ENCODE measurements at places on chromosomes 11 and 22.

- no peak for DNase-seq
Measured at GRCh38 chr11:85913513-85913912, 58.3 kb downstream of the CCDC83 start.

GRCh38 chr11:64791781-64792291 lies 11.2 kb downstream of the MAP4K2 start:
- DNase-seq: no peak

- no peak for DNase-seq
Measured at GRCh38 chr11:57624864-57625263, 24.8 kb downstream of the YPEL4 start.

GRCh38 chr22:42948294-42948693 lies 66.7 kb downstream of the PACSIN2 start:
- no peak for DNase-seq

- DNase-seq: no peak
Measured at GRCh38 chr22:36430863-36431262, 43.1 kb upstream of the MYH9 start.

DNA sequence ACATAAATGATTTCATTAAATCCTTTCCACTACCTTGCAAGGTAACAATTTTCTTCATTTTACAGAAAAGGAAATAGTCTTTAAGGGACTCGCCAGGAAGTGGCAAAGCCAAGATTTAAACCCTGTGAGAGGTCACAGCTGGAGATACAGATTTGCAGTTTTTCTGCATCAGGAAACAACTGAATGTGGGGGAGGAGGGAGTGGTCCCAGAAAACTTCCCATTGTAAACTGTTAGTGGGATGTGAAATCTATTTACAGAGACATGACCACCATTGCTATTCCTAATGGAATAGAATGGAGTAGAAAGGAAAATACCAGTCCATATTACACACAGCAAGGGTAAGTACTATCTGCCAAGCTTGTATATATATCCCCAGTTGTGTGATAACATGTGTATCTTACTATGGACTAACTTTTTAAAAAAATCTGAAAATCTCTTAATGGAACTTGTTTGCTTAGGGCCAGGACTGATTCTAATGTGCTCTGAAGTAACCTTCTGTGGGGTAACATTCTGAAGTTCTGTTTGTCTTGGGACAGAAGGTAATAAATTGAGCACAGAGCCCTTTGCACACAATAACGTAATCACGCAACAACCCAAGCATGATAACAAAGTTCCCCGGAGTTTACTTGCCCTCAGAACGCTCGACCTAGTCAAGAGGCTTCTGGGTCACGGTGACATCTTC lies 10.9 kb upstream of the TSKU start:
- no peak for DNase-seq

GRCh38 chr11:19508165-19508564 lies 204.5 kb upstream of the NAV2 start:
- no peak for DNase-seq

GRCh38 chr11:66287889-66288670 lies 863 bp downstream of the YIF1A start:
- DNase-seq: peak; percentile 22

GRCh38 chr11:12517741-12518140 lies 140.4 kb downstream of the PARVA start:
- DNase-seq: no peak

DNA sequence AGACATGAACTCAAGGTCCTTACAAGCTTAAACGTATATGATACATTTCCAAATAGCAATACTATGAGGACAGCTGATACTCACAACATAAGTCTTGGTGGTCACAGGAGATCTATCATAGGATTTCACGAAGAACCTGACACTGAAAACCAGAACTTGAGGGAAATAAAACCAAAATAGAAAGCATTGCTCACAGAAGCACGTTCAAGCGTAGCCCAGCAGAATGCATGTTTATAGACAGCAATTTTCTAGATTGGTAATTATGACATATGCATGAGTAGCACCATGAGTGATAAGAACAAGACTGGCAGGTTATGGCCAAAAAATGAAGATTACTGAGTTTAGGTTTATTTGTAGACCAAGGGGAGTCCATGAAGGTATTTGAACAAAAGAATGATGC lies 243.5 kb downstream of the ETS1 start:
- no peak for DNase-seq

- no peak for DNase-seq
Measured at GRCh38 chr11:96960926-96961325, 571.1 kb downstream of the JRKL start.

- no peak for DNase-seq
Measured at GRCh38 chr11:61115498-61116224, 13.4 kb downstream of the CD5 start.

DNA sequence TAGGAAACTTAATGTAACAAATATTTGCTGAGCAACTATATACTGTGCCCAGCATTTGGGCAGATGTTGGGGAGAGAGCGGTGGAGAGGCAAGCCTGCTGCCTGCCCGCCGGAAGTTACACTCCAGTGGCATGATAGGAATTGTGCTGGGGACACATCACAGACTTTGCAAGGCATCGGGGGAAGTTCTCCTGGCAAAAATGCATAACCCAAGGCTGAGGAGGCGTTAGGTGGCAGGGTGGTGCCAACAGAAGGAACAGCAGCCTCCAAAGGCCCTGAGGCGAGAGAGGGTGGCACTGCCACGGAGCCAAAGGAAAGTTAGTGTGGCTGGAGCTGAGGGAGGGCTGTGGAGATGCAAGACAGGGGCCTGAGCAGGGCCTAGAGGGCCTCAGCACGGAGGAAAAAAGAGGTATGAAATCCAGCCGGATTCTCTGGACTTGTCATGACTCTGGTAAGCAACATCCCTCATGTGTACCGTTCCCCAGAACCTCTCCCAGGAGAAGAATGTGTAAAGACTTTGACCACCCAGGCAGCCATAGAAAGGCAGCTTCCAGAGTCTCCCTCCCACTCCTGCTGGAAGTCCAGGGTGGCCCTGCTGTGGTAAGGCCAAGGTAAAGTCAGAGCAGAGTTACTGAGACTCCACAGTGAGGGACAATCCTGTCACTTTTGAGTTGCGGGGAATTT lies 76.1 kb upstream of the RAB1B start:
- DNase-seq: no peak

DNA sequence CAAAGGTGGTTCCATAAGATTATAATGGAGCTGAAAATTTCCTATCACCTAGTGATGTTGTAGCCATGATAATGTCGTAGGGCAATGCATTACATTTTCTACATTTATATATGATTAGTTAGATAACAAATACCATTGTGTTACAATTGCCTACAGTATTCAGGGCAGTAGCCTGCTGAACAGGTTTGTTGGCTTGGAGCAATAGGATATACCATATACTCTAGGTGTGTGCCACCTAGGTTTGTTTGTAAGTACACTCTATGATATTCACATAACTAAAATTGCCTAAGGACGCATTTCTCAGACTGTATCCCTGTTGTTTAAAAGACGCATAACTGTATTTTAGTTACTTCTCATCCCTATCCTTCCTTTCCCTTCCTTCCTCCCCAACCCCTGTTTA lies 13.6 kb downstream of the PLEKHB1 start:
- no peak for DNase-seq

- DNase-seq: no peak
Measured at GRCh38 chr11:57815877-57816276, 54.3 kb downstream of the CTNND1 start.

- DNase-seq: no peak
Measured at GRCh38 chr11:12743834-12744449, 69.7 kb downstream of the TEAD1 start.

DNA sequence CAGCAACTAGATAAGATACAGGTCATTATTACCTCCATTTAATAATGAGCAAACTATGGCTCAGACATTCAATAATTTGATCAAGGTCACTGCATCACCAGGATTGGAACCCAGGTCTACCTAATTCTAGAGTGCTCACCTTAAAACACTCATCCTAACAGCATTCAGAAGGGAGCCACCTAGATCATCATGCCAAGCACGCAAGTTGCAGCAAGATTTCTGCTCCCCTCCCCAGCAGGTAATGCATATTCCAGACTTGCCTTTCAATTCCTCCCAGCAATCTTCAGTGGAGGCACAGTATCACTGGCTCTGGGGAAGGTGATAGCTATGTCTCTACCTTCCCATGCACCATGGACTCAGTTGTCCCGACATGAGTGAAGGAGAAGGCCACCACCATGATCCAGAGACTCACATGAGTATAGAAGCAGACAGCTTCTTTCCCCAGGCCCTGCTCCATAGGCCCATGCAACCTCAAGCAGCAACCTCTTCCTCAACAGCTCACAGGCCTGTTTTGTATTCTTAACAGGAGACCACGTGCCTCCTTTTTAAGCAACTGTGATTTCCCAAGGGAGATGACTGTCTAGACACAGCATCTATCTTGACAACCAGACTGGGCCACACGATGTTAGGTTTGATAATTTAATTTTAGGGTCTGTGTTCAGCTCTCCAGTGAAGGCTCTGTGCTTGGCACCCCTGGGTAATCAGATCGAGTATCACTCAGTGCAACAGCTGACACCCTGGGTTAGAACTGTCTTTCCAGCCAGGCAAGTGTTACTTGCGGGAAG lies 36.4 kb downstream of the RAB30 start:
- DNase-seq: no peak

DNA sequence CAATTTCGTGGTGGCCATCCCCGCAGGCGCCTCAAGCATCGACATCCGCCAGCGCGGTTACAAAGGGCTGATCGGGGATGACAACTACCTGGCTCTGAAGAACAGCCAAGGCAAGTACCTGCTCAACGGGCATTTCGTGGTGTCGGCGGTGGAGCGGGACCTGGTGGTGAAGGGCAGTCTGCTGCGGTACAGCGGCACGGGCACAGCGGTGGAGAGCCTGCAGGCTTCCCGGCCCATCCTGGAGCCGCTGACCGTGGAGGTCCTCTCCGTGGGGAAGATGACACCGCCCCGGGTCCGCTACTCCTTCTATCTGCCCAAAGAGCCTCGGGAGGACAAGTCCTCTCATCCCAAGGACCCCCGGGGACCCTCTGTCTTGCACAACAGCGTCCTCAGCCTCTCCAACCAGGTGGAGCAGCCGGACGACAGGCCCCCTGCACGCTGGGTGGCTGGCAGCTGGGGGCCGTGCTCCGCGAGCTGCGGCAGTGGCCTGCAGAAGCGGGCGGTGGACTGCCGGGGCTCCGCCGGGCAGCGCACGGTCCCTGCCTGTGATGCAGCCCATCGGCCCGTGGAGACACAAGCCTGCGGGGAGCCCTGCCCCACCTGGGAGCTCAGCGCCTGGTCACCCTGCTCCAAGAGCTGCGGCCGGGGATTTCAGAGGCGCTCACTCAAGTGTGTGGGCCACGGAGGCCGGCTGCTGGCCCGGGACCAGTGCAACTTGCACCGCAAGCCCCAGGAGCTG lies 24.8 kb downstream of the ADAMTS15 start:
- no peak for DNase-seq

GRCh38 chr11:35937700-35938099 lies 6.2 kb upstream of the LDLRAD3 start:
- DNase-seq: no peak

GRCh38 chr22:36398601-36399471 lies 11.1 kb upstream of the MYH9 start:
- DNase-seq: peak; percentile 98

GRCh38 chr11:114340311-114341131 lies 44.3 kb downstream of the NNMT start:
- peak; percentile 67 for DNase-seq

DNA sequence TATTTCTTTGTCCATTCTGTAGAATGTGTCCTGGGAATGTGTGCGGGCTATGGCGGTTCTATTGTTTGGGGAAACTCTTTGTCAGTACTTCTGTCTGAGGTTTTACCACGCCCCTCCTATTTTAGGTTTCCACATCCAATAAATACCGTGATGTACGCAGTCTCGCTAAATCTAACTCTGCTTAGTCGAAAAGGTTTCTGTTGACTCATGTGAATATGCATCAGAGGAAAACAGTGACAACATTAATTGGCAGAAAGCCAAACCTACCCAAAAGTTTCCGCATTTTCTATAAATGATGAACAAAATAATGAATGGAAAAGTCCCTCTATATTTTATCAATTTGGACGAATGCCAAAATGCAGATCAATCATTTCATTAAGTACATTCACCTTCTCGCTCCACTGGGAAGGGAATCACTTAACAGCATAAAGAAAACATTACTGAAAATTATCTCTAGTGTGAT lies 143.4 kb downstream of the MAML2 start:
- DNase-seq: peak; percentile 50

DNA sequence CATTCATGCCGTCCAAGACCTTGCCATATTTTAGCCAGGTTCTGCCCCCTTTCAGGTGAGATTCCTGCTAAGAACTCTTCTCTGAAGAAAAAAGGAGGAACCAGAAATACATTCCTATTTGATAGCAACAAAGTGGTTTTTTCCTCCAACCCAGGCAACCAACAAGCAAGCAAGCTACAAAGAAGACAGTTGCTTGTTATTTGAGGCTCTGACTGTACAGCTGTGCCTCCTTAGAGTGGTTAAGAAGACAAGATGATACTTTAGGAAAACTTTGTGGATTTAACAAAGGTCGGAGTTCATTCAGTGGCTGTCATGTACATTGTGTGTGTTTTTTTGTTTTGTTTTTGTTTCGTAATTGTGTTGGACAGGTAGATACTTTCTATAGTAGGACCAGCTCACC lies 21.7 kb downstream of the TEAD1 start:
- DNase-seq: no peak

DNA sequence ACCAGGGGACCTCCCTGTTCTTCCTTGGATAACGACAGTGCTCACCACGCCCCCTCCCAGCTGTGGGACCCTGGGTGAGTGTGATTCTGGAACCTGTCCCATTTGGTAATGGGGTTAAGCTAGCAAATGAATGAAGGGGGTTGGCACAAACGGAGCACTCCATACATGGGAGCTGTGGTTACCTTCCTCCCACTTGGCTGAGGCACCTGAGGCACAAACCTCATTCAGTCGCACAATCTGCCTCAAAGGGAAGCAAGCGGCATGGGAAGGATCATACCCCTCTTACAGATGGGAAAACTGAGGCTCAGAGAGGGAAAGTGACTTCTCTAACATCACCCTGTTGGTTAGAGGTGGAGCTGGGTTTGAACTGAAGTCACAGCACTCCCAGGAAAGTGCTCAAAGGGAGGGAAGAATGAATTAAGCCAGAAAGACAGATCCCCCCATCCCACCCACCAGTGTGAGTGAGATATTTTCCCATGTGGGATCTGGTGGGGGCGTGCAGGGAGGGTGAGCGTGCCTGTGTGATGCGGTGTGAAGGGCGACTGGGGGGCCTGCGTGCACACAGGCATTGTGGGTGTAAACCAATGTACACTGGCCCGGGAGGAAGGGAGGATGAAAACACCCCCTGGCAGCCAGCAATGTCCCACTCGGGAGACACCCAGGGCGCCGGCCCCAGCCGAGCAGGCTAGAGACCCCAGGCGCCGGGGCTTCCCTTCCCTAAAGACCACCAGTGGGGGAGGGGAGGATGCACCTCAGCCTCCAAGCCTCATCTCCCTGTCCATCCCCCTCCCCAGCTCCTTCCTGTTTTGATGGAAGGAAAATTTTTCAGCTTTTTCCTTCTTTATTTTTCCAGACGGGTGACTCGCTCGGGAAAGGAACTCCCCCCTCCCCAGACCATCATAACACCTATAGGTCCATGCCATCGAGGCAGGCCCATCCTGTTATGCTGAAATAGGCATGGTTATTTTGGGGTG lies 8.0 kb upstream of the PDGFB start:
- peak; percentile 72 for DNase-seq
